HepG2 (cell line): ENCODE measurements at places on chromosomes 6 and 20.

GRCh38 chr6:1747531-1747930 lies 137.8 kb downstream of the FOXC1 start:
- DNase-seq = no peak

GRCh38 chr6:125471667-125472066 lies 169.9 kb upstream of the HDDC2 start:
- DNase-seq = no peak

DNA sequence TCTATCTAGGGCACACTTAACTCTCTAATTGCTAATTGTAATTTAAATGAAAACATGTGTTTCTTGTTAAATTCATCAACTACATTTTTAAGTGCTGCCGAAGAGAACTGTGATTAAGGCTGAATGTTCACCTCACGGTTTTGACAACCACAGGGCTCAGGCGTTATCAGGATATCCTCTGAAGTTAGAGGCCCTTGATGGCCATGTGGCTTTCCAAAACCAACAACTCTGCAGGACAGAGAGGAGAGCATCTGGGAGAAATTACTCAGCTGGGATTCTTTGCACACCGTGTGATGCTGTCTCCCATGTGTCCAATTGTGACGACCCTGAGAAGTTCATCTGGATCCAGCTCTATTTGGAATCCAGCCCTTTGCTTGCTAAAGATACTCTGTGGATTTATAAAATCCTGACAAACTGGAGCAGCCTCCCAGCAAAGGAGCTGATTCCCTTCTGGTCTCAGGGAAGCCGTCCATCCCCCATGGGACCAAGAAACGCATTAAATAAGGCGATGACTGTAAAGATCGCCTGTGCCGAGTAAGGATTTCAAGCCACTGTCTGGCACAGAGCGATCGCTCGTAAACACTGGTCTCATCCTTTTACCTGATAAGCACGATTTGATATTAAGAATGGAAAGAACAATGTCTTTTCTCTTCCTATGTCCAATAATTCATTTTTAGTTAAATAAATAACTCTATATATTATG lies 401.1 kb downstream of the CD83 start:
- DNase-seq = no peak

DNA sequence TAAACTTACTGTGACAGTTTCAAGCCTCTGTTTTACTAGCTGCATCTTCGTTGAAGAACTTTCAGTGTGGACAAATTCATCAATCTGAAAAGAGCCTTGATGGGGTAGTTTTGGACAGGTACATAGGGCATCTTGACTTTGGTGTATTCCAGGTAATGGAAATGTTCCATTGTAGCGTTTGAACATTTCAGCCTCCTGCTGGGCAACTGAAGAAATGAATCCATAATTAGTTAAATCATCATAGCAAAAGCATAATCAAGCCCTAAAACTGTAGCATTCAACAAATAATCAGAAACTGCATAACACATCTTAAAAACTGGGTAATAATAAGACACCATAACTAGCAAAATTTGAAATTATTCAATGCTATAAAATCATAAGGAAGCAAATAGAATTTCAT lies 86.2 kb downstream of the AHI1 start:
- DNase-seq = peak; percentile 3

DNA sequence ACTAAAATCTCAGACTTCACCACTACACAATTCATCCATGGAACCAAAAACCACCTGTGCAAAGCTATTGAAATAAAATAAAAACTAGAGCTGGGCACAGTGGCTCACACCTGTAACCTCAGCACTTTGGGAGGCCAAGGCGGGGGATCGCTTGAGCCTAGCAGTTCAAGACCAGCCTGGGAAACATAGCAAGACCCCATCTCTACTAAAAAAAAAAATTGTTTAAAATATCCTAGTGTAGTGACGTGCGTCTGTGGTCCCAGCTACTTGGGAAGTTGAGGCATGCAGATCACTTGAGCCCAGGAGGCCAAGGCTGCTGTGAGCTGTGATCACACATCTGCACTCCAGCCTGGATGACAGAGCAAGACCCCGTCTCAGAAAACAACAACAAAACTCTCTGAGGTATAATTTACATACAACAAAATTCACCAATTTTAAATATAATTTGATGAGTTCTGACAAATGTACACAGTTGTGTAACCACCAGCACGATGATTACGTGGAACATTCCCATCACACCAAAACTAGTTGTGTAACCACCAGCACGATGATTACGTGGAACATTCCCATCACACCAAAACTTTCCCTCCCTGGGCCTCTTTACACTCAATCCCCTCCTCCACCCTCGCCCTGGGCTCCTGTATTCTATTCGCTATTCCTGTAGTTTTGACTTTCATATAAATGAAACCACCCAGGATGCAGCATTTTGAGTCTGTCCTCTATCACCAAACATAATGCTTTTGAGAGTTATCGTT lies 107.5 kb downstream of the TAF4 start:
- no peak for DNase-seq
